ENCODE measurements at places on chromosomes 6 and 20.

DNA sequence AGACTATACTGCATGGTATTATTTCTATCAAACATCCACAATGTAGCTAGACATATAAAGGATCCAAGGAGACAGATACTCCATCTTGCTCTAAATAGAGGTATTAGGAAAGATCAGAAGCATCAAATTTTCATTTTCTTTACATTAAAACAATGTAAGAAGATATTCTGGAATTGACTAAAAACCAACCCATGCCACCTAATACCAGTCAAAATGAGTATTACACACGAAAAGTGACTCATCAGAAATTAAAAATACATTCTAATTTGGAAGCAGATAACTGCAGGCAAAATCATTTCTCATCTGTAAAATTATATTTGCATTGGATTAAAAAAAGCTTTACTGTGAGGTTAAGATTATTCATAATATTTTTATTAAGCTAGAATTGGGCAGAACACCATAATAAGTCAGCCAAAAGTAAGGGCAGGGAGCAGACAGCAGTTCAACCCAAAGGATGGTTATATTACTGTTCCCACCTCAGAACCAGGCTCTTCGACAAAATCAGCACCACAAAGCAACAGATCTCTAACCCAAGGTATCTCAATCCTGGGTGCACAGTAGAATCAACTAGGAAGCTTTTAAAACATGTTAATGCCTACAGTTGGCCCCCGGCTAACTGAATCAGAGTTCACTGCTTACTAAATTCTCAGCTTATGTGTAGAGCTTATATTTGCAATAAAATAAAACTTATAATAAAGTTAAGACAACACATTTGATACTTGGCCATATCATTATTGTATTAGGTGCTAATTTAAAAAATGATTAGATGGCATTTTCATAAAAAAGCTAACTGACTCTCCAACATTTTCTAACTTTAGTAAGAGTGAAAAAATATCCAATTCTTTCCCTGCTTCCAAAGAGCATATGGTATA lies 35.2 kb downstream of the SAMD3 start:
- DNase-seq: peak; percentile 35

DNA sequence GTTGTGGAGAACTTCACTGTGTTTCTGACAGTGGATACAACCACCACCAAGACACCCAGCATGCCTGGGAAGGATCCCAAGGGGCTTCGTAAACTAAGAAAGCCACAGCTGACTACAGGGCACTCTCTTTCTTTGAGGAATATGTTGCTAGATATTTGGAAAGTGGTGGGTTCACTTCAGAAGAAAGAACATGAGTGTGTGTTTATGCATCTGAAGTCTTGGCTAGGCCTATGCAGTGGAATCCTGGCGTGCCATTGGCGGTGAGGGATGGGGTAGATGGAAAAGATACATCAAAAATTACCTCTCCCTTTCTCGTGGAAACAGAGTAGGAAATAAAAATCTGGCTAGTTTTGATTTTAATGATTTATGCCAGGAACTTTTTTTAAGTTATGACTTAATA lies 187.7 kb downstream of the PDE7B start:
- DNase-seq: no peak

- DNase-seq: no peak
These were observed 188.4 kb upstream of the PHACTR1 start for GRCh38 chr6:12528136-12528535.

DNA sequence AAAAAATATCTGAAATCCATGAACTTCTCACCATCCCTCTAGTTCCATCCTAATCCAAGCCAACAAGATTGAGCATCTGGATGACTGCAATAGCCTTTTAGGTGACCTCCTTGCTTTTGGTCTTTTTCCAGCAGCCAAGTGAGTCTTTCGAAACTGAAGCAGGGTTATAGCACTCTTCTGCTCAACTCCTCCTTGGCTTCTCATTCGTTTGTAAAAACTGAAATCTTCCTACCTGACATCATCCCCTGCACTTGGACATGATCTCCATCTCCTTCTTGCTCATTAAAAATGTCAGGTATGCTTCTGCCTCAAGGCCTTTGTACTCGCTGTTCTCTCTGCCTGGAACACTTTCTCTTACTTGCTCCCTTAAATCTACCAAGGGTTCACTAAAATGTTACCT lies 46.0 kb downstream of the STX7 start:
- no peak for DNase-seq

GRCh38 chr20:7943891-7944290 lies 3.6 kb upstream of the HAO1 start:
- DNase-seq: no peak

- DNase-seq: peak; percentile 82
These were observed 36.2 kb downstream of the GNAS start for GRCh38 chr20:58888521-58889333.

DNA sequence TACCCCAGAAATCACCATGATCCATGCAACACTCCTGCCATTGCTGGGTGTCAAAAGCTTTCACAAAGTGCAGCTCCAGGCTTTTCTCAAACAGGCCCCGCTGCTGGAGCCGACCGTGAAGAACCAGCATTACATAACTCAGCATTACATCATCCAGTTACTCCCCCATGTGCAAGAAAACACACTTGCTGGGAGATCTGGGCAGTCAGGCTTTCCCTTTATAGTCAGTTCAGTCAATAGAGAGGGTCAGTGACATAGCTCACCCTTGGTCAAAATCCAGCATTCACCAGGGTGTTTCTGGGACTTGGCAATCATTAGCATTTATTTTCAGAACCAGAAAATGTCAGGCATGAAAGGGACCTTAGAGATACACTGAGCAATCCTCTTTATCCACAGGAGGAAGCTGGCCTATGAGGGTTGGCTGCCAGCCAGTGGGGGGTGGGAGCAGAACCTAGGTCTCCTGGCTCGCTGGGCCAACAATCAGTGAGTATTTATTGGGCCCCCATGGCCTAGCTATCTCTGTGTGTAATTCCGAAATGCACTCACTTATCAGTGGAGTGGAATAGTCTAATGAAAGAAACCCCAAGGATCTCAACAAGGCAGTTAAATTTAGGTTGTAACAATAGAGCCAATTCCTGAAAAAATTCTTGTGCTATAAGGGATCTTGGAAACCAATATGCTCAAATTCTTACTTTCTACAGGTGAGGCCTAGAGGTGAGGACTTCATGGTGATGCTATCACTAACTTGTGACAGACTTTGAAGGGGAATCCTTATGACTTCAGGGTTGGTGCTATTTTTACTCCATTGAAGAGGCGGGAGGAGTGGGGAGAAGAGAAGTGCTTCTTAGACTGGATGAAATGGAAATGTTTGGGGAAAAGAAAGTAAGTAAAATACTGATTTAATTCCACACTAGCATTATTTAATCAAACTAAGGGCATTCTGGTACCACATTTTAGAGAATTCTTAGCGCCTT lies 54.6 kb downstream of the LYRM4 start:
- no peak for DNase-seq

DNA sequence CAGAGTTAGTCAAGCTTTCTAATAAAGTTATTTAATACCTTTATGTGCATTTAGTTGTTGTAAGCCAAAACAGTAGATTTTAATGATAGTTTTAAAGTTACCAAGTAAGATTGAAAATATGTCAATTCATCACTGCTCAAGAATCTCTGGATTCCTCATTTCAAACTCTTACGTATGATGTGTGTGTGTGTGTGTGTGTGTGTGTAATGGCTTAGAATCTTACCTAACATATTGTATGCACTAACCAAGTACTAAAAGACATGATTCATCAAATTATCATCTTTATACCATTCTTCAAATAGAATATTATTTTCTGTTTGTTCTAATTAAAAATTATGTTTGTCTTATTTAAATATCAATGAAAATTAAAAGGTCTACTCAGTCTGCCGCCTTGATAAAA lies 41.5 kb upstream of the ZNF337 start:
- no peak for DNase-seq

GRCh38 chr6:145279993-145280392 lies 455.3 kb downstream of the EPM2A start:
- no peak for DNase-seq

DNA sequence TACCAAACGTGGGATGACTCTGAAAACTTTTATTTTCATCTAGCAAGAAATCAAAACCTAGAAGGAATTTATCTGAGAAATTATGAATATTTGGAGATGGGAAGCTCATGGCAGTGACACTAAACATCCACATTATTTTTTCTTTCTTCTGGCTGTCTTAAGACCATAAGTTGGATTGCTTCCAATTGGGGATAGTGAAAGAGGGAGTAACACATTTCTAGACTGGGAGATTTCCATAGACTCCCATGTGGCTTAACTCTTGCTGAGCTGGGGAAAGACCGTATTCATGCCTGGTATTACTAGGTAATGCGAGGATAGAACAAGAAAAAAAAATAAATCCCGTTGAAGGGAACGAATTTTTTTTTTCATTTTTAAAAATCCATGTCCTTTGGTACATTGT lies 120.0 kb downstream of the UTRN start:
- no peak for DNase-seq

DNA sequence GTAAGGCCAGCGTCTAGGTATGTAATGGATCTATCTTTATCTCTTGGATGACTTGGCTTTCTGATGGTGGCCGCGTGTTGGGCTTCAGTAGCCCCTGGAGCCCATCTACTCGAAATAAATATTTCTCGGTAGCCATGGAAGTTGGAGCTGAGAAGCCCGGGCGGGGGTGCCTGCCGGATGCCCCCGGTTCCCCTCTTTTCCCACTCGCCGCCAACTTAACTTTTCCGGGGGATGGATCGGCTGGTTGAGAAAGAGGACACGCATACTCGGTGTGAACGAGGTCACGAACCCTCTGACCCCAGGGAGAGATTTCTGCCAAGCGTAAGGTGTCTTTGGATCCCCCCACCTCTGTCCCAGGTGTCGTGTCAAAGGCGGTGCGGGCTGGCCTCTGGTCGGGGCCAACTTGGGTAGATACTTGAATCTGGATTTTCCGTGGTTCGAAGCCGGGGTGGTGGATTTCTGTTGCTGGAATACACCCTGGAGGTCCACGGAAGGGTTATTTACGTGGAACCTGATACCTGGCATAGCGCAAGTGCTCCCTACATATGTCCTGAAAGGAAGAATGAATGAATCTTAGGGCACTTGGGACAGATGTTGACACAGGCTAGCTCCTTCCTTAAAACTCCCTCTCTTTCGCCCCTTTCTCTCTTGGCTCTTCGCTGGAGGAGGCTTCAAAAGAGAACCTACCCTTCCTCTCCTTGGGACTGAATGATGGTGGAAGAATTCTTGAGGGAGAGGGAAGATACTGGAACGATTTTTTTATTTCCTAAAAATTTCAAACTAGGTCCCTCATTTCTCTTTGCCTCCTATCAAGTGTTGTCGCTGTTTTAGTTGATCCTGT lies 996 bp downstream of the DOK5 start:
- DNase-seq: no peak

- no peak for DNase-seq
These were observed 151.2 kb downstream of the ELOVL4 start for GRCh38 chr6:79796197-79796596.

DNA sequence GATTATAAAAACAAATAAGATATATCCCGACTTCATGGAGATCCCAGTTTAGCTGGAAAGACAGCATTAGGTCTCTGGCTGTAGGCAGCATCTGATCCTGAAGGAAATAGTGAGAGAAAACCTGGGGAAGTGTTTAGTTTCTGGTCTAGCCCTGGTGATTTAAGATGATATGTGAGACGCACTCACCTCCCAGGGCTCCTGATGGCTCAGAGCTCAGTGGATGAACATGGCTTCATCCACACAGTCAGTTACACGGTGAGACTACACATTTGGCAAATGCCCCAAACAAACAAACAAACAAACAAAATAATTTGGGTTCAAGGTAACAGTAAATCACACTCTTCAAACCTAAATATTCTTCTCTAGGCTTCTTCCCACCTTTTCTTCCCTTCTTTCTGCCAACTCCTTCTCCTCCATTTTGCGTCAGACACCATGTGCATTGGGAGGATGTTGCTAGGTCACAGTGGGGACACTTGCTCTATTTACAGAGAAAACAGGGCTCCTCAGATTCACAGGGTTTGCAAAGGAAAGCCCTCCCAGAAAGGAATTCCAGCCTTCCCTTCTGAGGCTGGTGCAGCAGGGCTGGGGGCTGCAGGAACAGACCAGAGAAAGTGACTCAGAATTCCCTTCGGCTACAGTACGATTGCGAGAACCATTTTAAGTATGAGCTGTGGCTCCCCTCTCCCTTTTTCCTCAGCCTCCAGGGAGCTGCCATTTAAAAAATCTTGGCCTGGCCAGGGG lies 59.6 kb upstream of the SALL4 start:
- DNase-seq: no peak

- DNase-seq: no peak
These were observed 348.1 kb downstream of the CDC5L start for GRCh38 chr6:44735630-44735963.

DNA sequence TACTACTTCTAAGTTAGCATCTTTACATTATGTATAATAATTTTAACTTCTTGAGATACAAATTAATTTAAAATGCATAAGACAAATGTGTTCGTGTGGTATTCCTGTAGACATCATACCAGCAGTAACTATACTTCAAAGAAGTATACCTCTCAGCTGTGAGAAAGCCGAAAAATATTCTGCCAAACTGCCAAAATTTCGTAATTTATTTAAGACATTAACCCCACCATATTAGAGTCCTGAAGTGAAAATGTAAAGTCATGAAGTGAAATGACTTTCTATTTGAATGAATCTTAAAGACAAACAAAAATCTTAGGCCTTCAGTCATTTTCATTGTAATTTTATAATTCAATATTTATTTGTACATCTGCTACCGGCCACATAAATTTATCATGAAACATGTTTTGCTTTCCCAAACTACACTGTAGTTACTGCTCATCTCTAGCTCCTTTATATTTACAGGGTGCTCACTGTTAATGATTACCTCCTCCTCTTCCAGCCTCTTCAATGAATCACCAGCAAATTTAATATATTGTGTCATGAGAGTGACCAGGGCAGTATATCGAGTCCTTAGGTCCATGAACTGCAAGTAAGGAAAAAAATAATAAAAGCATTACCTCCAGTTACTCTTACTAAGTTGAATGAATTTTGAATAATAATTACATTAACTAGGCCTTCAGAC lies 18.5 kb downstream of the DST start:
- no peak for DNase-seq

DNA sequence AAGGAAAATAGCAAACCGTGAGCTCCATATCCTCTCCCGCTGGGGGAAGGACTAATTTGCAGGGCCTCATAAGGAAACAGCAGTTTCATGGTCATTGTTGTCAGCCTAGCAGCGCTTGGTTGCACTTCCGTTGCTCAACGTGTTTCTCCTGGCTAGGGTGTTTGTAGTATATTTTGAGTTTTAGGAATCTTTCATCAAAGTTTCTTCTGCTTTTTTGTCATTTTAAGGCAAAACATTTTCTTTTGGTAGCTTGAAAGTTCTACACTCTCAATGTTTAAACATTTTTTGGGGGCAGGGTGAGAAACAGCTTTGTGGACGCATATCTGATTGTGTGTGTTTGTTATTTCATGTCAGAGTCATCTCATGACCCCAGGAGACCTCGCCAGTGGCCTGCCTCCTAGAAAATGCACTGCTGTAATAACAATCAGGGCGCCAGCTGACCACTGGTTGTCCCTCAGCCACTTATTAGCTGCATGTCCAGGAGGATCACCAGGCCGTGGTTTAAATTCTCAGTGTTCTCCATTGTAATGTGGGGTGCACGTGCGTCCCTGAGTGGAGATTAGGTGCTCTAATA lies 20.6 kb downstream of the JARID2 start:
- DNase-seq: no peak

All from activated CD4-positive, alpha-beta T cell treated with anti-CD3 and anti-CD28 coated beads, Interleukin-2, Interleukin-4, amounts not matched to agents 100 ng/mL and 50 ng/mL, durations not matched to agents 16 hours and 8 hours (primary cell).